Stimulated activated naive CD8-positive, alpha-beta T cell treated with anti-CD3 and anti-CD28 coated beads, Interleukin-15, Interleukin-2, amounts not matched to agents 100 U/mL and 50 U/mL, for 24 hours (primary cell): ENCODE measurements at places on chromosomes 3 and 15.
A peak's percentile ranks its signal among the peaks of the same experiment; 100 is the strongest.

- no peak for DNase-seq
Measured at GRCh38 chr3:172630316-172630715, 80.6 kb downstream of the NCEH1 start.

- no peak for DNase-seq
Measured at GRCh38 chr15:25803541-25803940, 59.6 kb downstream of the ATP10A start.

DNA sequence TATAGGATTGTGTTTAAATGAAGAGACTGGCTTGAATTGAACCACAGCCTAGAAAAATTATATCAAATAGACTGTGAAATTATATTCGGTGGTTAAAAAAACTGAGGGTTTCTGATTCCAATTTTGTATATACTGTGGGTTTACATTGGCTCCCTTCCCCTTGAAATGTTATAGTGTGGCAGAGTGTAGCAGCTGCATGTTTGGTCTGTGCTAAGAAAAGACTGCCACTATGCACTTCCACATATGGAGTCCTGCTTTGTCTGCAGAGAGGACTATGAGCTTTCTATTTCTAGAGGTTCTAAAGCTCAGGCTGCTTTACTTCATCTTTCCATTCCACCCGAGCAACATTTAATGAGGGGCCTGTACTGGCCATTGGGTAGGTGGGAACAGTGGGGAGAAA is 112.3 kb downstream of the P3H2 start:
- no peak for DNase-seq

GRCh38 chr3:196632046-196632751 is 7.3 kb upstream of the NRROS start:
- peak; percentile 88 for DNase-seq

DNA sequence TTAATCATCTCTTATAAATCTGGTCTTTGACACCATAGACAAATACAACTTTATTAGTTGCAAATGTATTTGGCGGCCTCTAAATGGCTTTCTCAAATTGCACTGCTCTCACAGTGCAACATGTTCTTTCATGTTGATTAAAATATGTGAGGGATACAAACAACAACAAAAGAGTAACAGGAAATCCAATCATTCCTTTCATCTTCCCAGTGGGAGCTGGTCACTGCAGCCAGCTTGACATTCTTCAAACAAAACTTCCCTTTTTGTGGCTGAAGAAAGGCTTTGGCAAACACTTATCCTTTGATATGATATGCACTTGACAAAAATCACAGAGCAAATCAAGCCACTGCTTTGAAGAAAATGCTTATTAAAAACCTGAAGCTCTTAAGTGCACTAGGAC is 973.6 kb downstream of the EPHA3 start:
- DNase-seq, result no peak

DNA sequence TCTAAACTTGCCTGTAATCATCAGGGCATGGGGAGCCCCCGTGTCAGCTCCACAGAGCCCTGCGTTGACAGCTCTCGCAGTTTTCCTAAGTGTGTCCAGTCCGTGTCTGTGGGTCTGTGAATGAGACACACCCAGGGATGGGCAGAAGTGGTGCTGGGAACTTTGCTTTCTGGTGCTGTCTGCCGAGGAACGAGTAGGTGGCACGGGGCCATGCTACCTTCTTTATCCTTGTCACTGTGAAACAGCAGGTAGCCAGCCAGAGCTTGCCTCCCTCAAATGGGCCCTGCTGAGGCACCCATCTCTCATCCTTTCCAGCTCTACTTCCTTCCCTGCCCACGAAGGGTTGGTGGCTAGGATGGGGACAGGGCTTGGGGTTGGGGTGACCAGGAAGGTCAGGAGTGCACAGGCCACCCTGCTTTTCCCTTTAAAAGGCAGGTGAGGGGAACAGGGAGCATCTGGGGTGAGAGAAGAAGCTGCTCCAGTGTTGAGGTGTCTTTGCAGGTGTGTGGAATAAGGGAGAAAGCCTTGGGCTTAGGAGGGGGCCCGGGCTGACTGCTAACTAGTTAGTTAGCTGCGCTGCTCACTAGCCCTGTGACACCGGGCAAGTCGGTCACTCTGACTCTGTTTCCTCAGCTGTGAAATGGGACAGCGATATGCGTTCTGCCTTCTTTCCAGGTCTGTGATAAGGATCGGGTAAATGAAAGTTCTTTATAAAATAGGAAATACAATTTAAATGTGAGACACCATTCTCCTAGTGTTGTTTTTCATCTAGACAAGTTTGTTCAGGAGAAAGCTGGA is 27.9 kb downstream of the PDIA5 start:
- DNase-seq, result no peak

DNA sequence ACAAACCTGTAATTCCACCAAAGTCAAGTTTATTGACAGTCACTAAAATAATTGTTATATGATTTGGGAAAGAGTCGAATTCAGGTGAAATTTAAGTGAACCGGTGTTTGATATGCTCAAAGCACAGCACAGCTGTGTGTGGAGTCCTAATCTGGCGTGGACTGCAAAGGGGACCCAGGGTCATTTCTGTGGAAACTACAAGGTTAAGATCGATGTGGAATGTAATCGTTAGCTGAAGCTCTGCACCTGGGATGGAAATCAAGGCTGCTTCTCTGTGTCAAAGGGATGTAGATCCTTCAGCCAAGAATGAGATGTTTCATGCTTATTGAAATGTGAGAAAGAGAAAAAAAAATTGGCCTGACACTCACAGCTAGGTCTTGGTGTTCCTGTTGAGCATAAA is 1.6 kb upstream of the ELP6 start:
- DNase-seq, result no peak

GRCh38 chr3:183074881-183075280 is 24.4 kb downstream of the MCCC1 start:
- DNase-seq, result no peak

GRCh38 chr3:138019281-138020069 is 9.5 kb downstream of the CLDN18 start:
- no peak for DNase-seq

GRCh38 chr15:80596521-80596976 is 98.6 kb upstream of the ABHD17C start:
- no peak for DNase-seq

DNA sequence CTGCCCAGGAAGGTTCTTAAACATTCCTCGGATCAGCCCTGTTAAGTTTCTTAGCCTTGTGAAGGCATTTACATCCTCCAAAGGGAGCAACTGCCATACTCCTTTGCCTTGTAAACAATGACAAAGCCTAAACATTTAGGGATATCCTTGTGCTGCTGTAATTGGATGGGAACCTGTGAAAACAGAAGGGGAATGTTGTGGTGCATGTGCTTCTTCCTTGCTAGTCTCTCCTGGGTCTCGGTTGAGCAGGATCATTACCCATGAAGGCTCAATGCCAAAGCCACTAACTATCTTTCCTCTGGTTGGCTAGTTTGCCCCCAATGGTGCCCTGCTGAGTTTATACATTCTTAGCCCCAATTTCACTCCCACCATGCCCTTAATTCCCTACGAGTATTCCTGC is 17.3 kb downstream of the CHRNA3 start:
- no peak for DNase-seq
